ENCODE measurements at places on chromosomes 1 and 21.

GRCh38 chr1:175225805-175226129 is 33.2 kb upstream of the KIAA0040 start:
- no peak for DNase-seq

DNA sequence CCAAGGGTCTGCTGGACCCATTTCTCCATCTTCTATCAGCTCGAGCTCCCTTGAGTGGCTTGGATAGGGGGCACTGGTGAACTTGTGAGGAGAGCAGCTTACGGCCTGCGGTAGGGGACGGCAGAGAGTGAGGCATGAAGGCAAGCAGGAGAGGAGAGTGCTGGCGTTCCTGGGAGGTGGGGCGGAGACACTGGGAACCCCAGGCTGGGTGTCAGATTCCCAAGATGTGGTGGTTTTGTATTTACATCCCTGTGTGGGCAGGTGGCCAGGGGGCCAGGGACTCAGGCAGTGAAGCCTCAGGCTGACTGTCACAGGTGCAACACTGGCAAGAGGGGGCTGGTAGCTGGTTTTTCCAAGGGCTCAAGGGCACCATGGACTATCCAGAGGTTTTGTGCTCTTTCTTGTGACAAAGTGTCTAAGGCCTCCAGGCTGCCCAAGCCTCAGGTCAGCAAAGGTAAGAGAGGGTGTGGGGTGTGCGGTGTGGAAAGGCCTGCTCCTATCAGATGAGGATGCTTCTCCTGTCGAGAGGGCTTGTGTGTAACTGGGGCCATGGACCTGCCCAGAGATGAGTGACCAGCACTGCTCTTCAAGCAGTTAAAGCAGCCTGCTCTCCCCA is 45.1 kb upstream of the ROR1 start:
- DNase-seq, result no peak

GRCh38 chr1:95252422-95252821 is 18.4 kb downstream of the RWDD3 start:
- no peak for DNase-seq

DNA sequence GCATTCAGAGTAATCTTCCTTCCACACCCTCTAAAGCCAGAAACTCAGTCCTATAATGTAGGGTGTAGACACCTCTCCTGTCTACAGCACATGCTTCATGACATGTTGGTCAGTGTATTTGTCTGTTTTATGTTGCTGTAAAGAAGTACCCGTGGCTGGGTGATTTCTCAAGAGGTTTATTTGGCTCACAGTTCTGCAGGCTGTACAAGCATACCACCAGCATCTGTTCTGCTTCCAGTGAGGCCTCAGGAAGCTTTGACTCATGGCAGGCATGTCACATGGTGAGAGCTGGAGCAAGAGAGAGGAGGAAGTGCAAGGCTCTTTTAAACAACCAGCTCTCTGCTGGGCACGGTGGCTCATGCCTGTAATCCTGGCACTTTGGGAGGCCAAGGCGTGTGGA is 12.1 kb downstream of the PLOD1 start:
- DNase-seq, result no peak

GRCh38 chr1:205304695-205305070 is 16.9 kb downstream of the NUAK2 start:
- DNase-seq, result no peak

- no peak for DNase-seq
Measured at GRCh38 chr1:78291872-78292271, 198.9 kb upstream of the PTGFR start.

DNA sequence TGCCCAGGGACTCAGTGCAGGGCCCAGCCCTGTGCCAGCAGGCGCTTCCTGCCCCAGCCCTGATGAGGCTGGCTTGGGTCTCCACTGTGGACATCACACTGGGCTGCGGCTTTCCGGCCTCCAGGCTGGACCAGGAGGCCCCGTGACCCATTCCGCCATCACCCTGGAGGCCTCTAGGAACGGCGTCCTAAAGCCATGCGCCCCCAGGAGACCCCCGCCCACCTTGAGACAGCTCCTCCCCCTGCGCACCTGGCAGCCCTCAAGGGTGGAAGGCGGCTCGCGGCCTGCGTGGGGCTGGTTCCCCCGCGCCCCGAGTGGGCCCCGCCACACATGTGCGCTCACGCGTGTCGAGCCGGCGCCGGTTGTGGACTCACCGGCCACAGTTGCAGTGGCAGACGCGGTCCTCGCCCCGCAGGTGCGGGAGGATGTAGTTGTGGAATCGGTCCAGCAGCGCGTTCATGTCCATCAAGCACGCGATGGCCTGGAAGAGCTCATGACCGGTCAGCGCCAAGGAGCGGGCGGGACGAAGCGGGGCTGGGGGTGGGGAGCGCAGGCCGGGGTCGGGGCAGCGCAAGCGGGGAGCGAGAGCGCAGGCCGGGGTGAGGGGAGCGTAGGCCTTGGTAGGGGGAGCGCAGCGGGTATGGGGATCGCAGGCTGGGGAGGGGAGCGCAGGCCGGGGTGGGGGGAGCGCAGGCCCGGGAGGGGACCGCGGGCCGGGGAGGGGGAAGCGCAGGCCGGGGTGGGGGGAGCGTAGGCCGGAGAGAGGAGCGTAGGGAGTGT is 924 bp downstream of the TMEM240 start:
- DNase-seq, result no peak

- DNase-seq, result no peak
Measured at GRCh38 chr1:229058729-229059128, 212.2 kb upstream of the RAB4A start.

DNA sequence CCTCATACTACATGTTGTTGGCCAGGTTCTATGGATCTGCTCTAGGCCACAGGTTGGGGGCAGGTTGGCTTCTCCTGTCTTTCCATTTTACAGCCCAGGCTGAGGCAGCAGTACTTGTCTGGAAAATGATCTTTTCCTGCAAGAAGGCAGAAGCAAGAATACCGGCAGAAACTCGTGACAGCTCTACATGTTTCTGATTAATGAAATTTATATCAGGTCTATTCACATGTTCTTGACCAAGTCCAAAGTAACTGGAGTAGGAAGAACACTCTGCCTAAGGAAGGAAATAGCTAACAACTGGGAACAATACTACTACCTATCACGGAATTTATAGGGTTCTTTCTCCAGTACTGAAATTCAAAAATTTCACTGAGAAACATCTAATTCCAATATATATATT is 98.3 kb downstream of the PLPPR5 start:
- DNase-seq, result no peak

- DNase-seq, result peak; percentile 58
Measured at GRCh38 chr1:16351994-16352841, at the start of gene FBXO42. Gene FBXO42, minus strand, starts transcription at chr1:16352480. Its CDS starts 37,062 bp downstream, at chr1:16315418.

DNA sequence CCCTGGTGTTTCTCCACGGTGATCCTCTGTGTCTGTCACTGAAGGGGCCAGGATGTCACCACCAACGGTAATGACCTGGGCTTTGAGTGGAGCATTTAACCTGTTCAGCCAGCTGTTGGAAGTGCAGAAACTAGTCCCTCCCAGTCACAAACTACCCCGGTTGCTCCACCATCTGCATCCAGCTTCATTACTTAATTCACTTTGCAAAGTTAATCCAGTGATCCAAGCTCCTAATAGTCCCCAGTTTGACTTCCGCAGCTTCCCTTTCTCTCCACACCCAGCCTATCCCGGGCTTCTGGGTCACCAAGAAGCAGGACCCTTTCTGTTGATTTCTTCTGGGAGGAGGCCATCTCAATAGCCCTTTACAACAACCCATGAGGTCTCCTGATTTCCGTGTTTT is 63.5 kb downstream of the MDM4 start:
- no peak for DNase-seq

DNA sequence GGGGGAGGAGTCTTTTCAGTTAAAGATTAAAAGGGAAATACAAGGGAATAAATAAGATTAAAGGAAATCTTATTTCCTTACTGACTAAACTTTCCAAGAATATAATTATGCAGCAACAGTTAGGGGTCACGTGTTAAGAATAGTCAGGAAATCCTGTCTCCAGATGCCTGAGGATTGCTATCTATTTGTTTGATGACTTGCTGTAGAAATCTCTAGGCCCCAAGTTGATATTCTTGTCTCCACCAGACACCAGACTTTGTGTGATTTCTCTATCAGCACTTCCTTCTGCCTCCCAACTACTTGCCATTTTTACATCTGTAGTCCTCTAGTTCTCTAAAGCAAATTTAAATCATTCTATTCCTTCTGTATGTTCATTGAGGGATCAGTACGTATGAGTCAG is 77.5 kb downstream of the RPAP2 start:
- DNase-seq, result no peak

DNA sequence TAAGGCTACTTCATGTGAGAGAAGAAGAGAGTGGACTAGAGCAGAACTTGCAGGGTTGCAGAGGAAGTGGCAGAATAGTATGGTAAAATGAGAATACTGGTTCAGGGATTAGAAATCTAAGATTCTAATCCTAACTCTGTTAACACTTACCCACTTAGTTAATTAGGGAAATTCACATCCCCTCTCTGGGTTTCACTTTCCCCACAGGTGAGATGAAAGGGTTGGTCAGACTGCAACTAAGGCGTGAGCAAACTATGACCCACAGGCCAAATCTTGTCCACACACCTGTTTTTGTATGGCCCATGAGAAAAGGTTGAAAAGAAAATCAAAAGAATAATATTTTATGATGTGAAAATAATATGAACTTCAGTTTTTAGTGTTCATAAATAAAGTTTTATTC is 117.5 kb downstream of the MACF1 start:
- DNase-seq, result no peak

DNA sequence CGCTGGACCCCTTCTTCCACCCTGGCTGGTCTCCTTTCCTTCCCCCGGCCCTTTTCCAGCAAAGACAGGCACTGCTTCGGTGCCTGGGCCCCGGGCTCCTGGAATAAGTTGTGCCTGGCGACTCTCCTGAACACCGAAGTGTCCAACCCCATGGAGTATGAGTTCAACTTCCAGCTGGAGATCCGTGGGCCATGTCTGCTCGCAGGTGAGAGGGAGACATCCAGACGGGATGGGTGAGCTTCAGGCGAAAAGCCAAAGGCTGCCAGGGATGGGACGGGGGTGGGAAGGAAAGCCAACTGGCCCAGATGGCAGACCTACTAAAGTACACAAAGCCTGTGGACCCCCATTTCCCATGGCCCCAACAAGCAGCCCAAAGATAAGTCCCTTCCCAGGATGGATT is 26.8 kb downstream of the VWA5B1 start:
- DNase-seq, result no peak

DNA sequence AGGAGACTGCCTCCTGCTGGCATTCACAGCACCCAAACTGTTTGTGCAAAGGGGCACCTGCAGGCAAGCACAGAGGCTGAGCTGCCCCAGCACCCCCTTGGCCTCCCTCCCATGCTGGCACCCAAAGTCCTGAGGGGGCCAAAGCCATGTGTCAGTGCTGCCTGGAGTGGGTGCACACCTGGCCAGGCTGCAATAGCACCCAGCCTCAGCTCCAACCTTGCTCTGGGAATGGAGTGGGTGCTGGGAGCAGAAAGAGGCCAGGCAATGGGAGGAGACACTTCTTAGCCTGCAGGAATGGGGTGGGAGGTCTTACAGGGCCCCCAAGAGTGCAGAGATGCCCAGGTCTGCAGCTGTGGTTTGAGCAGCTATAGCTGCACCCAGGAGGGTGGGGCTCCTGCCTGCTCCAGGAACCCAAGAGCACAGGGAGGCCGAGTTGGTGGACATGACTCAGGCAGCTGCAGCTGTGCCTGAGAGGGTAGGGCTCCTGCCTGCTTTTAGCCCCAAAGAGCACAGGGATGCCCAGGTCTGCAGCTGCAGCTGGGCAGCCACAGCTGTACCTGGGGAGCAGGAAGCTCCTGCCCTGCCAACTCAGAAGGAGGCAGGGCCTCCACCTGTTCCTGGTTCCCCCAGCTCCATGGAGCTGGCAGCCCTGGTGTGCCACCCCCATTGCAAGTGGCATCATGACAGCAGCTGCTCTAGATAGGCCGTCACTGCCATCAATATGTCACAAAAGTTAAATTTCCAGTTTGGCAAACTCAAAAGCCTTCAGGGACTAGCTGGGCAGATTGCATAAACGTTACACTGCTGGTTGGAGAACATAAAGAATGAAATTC is 5.3 kb upstream of the CHD1L start:
- DNase-seq, result no peak

GRCh38 chr21:38048167-38048566 is 131.9 kb upstream of the KCNJ6 start:
- DNase-seq, result no peak

DNA sequence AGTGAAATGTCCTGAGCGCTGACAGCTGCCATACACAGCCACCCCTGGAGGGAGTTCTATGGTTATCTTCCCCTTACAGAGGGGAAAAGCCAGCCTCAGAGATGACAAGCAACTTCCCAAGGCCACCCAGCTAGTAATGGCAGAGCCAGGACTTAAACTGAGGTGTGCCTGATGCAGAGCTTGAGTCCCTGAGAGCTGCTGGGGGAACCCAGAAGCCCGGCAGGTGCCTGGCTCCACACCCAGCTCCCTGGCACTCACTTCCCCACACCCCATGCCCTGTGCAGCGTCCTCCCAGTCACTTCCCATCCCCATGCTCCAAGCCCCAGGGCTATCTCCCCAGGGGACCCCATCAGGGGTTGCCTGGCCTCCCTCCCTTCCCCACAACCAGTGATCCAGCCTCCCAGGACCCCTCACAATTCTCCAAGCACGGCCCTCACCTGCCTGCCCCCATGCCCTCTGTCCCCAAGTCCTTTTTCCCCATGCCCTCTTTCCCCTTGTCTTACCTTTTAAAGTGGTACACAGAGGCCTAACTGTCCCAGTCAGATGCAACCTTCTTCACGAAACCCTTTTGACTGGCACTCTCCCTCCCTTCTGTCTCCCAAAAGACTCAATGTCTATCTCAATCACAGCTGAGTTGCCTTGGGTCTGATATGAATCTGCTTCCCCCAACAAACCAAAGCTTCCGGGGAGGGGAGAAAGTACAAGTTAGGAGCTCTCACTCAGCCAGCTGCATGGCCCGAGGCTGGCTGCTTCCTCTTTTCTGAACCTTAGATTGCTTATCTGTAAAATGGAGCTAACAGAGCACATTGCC is 39.8 kb upstream of the LRP8 start:
- DNase-seq, result no peak

GRCh38 chr1:1177452-1178206 is 3.9 kb downstream of the TTLL10 start:
- DNase-seq, result no peak

DNA sequence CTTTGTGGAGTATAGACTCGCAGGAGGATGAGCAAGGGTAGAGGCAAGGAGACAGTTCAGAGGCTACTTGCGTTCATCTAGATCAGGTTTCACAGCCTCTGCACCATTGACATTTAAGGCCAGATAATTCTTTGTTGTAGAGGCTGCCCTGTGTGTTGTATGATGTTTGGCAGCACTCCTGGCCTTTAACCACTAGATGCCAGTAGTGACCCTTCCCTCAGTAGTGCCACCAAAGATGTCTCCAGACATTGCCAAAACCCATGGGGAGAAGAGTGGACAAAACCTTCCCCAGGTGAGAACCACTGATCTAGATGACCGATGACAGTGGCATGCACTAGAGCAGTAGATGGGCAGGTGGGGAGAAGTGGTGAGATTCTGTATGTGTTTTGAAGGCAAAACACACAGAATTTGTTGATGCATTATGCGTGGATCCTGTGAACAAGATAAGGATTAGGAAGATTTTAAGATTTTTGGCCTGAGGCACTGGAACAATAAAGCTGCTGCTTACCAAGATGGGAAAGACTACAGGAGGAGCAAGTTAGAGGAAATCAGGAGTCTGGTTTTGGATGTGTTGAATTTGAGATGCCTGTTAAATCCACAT is 9.9 kb upstream of the COG2 start:
- no peak for DNase-seq

Measured in skeletal muscle cell (primary cell).